Right renal pelvis (tissue), 4 donors: ENCODE measurements at places on chromosomes 1 and 21.

- no peak for DNase-seq
Measured at GRCh38 chr1:176444286-176444685, 18.7 kb upstream of the PAPPA2 start.

- no peak for DNase-seq
Measured at GRCh38 chr1:200380589-200381021, 29.2 kb downstream of the ZNF281 start.

DNA sequence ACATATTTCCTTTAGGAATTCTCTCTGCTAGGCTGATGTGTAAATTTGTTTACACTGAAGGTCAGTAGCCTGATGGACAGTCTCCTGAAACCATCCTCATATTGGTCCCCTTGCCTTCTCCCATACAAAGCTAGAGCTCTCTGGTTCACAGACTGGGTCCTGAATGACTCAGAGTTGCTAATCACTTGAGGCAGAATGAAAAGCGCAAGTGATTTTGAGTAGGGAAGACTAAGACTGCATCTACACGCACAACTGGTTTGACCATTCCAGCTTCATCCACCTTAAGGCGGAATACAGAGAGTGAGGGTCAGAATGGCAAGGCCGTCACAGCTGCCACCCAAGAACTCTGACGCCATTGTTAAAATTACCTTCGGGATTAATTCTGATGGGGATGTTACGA is 70.2 kb upstream of the KIF26B start:
- no peak for DNase-seq

DNA sequence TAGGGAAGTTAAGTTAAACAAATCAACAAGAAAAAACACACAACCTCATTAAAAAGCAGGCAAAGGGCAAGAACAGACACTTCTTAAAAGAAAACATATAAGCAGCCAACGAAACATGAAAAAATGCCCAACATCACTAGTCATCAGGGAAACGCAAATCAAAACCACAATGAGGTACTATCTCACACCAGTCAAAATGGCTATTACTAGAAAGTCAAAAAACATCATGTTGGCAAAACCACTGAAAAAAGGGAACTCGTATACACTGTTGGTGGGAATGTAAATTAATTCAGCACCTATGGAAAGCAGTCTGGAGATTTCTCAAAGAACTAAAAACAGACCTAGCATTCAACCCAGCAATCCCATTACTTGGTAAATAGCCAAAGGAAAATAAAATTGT is 51.1 kb downstream of the HSF2BP start:
- no peak for DNase-seq

- no peak for DNase-seq
Measured at GRCh38 chr1:183090391-183091006, 67.3 kb downstream of the LAMC1 start.
